ENCODE measurements at places on chromosomes 5 and 9.

GRCh38 chr9:129886226-129887174 lies 51.2 kb downstream of the USP20 start:
- DNase-seq: no peak

- DNase-seq: no peak
Observed at GRCh38 chr9:94639061-94639998, at the start of gene FBP1. TSS of gene FBP1 (minus strand) at chr9:94639518. CDS start at chr9:94639310, 208 bp downstream.

DNA sequence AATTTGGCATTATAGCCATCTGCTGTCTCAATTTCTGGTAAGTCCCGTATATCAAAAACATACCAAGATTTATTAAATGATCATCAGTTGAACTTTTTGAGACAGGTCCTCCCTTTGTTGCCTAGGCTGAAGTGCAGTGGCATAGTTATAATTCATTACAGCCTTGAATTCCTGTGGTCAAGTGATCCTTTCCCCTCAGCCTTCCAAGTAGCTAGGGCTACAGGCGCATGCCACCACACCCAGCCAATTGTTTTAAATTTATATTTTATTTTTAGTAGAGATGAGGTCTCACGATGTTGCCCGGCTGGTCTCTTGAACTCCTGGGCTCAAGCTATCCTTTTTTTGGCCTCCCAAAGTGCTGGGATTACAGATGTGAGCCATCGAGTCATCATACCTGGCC lies 418.9 kb downstream of the ARHGEF28 start:
- no peak for DNase-seq

DNA sequence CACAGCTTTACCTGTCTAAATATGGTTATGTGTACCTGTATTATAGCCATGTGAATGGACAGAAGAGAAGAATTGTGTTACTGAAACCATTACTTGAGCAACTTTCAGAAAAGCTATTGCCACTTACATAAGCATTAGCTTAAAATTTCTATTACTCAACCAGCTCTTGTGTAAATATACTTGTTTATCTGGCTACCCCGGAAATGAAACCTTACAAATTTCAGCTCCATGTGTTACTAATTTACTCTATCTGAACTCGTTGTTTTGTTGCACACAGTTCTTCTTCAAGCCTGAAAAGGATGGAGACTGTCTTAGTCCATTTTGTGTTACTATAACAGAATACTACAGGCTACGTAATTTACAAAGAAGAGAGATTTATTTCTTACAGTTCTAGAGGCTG lies 22.5 kb upstream of the ADAMTSL1 start:
- DNase-seq: no peak

- no peak for DNase-seq
Observed at GRCh38 chr9:16275795-16276624, 594.5 kb downstream of the BNC2 start.

- DNase-seq: peak; percentile 41
Observed at GRCh38 chr5:134184155-134185135, 7.7 kb upstream of the SKP1 start.

DNA sequence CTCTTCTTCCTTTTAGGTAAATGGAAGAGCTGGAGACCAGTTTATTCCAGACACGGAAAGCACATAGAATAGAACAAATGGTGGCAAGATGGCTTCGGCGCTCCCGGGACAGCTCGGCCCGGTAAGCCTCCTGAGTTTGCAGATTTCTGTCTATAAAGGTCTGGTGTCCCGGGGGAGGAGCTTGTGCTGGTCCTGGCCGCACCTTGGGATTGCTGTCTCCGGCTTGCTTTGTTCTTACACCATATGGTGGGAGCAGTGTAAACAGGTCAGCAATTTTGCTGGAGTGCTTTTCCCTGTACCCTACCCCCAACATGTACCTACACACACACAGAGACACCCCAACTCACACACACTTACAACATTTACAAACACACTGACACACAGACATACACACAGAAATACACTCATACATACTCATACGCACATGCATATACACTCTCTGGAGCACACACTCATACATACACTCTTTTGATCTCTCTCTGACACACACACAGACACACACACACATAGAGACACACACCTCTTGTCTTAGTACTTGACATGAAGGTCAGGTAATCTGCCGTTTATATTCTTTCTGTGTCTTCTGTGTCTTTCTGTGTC lies 42.0 kb downstream of the FRMPD1 start:
- DNase-seq: no peak

DNA sequence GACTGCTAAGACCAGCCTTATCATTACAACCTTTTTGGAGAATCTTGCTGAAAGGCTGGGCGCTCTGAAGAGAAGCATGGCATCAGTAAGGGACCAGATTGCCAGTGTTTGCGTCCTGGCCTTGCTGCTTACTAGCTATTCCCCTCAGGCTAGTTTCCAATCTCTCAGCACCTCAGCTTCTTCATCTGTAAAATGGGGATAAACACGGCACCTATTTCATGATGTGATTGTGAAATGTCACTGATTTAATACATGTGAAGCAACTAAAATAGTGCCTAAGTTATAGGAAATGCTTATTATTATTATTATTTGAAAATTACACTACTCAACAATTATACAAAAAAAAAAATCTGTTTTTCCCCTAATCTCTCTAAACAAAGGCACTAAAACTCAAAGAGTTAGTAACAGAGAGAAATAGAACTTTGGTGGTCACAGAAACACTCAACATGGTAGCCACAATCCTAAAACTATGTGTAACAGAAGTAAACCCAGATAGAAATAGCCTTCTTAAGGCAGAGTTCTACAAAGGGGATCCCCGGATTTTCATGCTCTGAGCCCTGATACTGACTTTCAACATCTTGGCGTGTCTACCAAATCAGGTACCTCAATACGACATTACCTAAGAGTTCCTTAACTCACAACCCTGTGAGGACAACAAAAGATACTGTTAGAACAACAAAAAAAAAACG lies 62.0 kb downstream of the ENC1 start:
- DNase-seq: no peak

Data from stimulated activated CD8-positive, alpha-beta memory T cell treated with anti-CD3 and anti-CD28 coated beads, Interleukin-15, amount 100 ng/mL, for 24 hours (primary cell).